ENCODE measurements at places on chromosomes 16 and 17.
A peak's percentile ranks its signal among the peaks of the same experiment; 100 is the strongest.

DNA sequence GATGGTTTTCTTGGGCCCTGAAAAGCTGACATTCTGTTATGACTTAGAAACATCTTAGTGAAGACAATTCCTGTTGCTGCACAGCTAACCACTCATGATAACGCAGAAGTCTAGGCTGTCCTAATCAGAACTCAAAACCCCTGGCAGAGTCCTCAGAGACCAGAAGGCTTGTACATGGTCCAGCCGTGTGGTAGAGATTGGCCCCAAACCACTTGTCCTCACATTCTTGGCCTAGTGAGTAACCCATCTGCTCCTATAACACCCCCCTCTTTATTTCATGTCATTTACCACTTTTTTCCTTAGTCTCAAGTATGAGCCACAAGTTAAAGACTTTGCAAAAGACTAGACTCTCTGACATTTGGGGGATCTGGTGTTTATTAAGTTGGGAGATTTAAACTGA lies 116.5 kb upstream of the ADAMTS18 start:
- no peak for DNase-seq

- peak; percentile 25 for DNase-seq
Measured at GRCh38 chr16:19696328-19696727, 21.7 kb downstream of the KNOP1 start.

GRCh38 chr16:3745751-3746355 lies 28.5 kb upstream of the TRAP1 start:
- no peak for DNase-seq

DNA sequence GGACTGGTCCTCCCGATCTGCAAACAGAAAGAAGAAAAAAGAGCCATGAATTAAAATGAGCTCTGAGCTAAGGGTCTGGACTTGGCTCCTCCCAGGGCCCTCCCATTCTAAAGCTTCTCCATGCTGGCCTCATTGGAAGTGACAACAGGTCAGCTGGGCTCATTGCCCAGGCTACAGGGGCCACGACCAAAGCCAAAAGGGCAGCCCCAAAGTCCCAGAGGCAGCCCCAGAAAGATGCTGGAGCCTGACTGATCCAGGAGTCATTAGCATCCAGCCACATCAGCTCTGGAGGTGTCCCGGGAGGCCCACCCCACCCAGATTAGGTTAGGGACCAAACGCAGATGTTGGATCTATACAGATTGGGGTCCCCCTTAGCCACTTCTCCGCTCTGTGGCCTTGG lies 58.2 kb downstream of the MYH11 start:
- DNase-seq, result no peak

DNA sequence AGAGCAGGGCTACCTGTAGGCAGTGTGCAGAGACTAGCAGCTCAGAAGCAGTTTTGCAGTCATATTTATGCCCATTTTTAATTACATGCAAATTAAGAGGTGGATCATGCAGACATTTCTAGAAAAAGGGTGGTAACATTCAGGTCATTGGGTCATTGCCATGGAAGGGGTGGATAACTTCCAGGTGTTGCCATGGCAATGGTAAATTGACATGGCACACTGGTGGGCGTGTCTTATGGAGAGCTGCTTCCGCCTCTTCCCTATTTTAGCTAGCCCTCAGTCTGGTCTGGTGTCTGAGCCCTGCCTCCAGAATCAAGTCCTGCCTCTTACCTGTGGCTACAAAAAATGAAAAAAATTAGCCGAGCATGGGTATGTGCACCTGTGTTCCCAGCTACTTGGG lies 2.8 kb upstream of the DNAI2 start:
- DNase-seq, result no peak

GRCh38 chr16:89615596-89616090 lies 2.2 kb downstream of the DPEP1 start:
- DNase-seq, result no peak

GRCh38 chr17:79835953-79836509 lies 3.2 kb downstream of the CBX4 start:
- no peak for DNase-seq

GRCh38 chr17:74842146-74842598 lies 17.5 kb downstream of the GRIN2C start:
- no peak for DNase-seq

- DNase-seq, result no peak
Measured at GRCh38 chr17:60754057-60754604, 76.5 kb downstream of the BCAS3 start.

DNA sequence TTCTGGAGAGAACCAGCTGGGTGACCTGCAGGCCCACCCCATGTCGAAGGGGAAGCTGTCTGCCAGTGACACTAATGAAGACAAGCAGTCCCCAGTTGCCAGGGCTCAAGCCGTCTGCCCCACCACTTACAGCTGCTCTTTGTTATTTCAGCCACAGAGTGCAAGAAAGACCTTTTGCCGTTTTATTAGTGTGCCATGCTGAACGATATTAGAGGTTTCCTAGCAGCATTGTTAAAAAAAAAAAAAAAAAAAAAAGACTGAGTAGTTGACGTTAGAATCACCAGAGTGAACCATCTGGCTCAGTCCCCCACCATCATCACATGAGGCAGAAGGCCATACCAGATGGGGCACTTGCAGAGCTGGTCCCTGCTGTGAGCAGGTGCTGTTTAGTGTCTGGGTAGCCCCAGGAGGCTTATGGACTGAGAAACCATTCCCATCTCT lies 26.5 kb upstream of the SLC39A11 start:
- DNase-seq, result no peak

- no peak for DNase-seq
Measured at GRCh38 chr17:8480011-8480976, 44.6 kb downstream of the NDEL1 start.

Measured in stimulated activated CD4-positive, alpha-beta T cell treated with anti-CD3 and anti-CD28 coated beads, Interleukin-1b, Interleukin-23, amount 100 ng/mL, for 24 hours (primary cell).